ENCODE measurements at places on chromosomes 12 and 14.

GRCh38 chr14:33800735-33801163, 150.1 kb downstream of the EGLN3 start:
- DNase-seq, result no peak

DNA sequence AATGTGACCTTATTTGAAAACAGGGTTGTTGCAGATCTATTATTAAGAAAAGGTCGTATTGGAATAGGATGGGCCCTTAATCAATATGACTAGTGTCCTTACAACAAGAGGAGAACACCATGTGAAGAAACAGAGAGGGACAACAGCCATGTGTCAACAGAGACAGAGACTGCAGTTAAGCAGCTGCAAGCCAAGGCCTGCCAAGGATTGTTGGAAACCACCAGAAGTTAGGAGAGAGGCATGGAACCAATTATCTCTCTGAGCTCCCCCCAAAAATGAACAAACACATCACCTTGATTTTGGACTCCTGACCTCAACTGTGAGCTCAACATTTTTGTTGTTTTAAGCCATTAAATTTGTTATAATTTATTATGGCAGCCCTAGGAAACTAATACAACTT, 214.6 kb upstream of the PRKD1 start:
- no peak for DNase-seq

DNA sequence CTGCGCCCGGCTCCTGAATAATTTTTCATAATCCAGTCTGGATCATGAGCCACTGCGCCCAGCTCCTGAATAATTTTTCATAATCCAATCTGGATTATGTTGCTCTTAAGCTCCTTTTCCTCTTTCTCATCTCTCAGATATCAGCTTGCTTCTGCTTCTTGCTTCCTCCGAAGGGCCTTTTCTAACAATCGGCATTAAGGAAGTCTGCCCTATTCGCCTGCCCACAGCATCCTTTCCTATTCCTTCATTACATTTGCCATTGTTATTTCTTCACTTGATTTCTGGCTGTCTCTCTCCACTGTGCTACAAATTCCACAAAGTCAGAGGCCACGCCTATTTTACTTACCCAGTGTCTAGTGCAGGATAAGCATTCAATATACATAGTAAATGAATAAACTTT, 83.5 kb downstream of the TTC7B start:
- no peak for DNase-seq

DNA sequence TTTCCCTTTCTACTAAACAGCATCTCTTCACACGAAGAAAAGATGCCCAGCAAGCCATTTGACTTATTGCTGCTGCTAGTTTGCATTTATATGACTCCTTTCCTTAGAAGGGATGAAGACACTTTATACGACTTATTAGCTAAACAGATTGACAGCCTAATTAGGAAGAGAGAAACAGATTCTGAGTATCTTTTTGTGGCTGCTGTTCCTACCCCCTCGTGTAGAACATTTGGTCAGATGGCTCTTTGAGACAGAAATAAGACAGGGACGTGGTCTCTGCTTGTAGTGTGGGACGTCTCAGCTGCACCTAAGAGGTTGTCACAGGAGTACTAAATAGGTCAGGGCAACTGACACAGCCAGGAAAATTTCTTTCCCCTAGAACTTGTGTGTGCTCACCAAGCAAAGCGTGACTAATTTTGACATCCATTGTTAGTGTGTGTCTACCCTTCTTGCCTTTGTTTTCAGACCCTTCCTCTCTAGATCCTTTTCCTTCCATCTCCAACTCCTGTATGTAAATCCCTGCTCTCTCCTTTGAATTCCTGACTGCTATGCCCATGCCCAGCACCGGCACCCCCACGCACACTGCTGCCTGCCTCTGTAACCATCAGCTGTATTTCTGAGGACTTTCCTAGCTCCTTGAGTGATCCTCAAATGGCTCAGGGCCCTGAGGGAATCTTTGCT, 83.2 kb downstream of the DAD1 start:
- DNase-seq, result no peak

- no peak for DNase-seq
Measured at GRCh38 chr12:1840981-1841425, 20.6 kb downstream of the LRTM2 start.

GRCh38 chr14:75042035-75042434, 9.2 kb downstream of the MLH3 start:
- DNase-seq, result no peak

DNA sequence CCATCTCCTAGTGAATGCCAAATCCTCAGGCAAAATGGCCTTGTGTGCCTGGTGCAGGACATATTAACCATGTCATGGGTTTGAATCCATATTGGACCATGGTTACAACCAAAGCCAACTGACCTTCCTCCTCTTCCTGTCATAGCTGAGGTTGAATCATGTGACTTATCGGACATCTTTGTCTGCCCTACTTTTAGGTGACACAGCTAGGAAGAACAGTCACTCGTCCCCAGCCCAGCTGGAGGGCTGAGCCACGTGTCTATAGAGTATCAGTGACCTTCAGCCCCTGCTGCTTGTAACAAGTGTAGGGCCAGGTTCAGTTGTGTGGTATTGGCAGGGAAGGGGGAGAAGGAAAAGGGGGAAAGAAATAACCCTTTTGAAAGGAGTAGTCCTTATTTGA, 225.2 kb downstream of the KTN1 start:
- no peak for DNase-seq

GRCh38 chr14:23384364-23385080, 7.7 kb downstream of the CMTM5 start:
- DNase-seq, result no peak

DNA sequence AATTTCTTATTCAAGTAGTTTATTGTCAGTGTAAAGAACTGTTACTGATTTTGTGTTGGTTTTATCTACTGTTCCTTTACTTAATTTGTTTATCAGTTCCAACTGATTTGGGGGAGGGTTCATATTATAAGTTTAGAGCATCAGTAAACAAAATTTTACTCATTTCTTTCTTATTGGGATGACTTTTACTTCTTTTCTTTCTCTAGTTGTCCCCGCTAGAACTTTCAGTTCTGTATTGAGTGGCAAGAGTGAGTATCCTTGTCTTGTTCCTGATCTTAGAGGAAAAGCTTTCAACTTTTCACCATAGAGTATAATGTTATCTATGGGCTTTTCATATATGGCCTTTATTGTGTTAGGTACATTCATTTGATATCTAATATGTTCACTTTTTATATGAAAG, 584.1 kb downstream of the LRFN5 start:
- no peak for DNase-seq

- no peak for DNase-seq
Measured at GRCh38 chr12:82517027-82517426, 158.7 kb downstream of the METTL25 start.

DNA sequence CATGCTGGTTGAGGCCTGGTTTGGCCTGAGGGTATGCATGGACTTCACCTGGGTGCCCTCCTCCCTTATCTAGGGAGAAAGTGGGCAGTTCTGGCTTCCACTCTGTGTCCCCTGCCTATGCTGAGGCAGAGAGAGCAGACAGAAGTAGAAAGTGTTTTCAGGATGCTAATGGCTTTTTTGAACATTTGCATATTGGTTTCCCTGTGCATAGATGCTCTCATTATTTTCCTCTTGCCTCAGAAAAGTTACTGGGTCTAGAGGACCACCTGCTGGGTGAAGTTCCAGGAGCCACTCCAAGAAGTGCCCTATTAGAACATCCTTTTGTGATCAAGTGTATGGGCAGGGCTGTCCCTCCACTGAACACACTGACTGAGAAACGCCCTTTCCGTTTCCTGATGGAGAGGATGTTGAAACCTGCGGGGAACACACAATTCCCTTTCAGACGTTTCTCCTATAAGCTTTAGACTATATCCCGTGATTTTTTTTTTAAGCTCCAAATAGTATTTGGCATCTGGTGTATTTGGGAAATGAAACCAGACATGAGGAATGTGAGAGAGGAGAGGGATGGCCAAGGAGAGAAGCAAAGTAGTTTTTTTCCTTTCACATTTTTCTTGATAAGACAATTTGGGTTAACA, 66.6 kb downstream of the DAAM1 start:
- DNase-seq, result no peak

GRCh38 chr12:89059721-89060541, 292.4 kb downstream of the DUSP6 start:
- no peak for DNase-seq

GRCh38 chr12:121444842-121445202, 44.9 kb downstream of the RNF34 start:
- DNase-seq, result no peak

DNA sequence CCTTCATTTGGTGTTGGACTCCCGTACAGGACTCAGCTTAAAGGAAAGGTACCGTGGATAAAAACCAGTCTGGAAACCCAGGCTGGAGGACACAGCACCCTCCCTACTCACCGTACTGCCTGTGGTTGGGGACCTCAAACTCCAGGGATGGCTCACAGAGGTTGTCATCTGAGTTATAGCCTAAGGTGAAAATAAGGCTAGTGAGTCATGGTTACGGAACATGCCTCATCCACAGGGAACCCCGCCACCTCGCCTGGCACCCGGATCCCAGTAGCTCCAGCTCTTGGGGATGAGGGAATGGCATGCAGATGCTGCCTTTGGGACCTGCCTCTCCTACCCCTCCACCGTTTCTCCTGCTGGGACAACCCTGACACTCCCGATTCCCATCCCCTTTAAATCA, 36.8 kb upstream of the GPR68 start:
- DNase-seq, result no peak

GRCh38 chr12:115437061-115437567, 753.1 kb upstream of the TBX3 start:
- DNase-seq, result no peak

GRCh38 chr12:6764011-6764828, 1.9 kb upstream of the PTMS start:
- no peak for DNase-seq

DNA sequence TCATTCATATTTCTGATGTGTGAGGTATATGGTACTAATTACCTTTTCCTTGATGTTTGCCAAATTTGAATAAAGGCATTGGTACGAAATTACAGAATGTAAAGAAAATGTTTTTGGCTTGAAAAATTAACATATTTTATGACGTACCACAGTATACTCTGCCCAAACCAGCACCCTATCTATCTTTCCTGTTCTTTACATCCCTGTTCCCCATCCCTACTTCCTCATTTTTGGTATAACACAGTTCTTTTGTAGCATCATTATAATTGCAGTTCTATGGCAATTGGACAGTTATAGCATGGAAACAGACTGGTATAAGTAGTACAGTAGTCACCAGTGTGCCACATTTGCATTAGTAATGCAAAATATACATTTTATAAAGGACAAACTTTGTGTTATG, 7.0 kb upstream of the CCT2 start:
- no peak for DNase-seq

GRCh38 chr12:116263844-116264243, 13.6 kb downstream of the MED13L start:
- no peak for DNase-seq

DNA sequence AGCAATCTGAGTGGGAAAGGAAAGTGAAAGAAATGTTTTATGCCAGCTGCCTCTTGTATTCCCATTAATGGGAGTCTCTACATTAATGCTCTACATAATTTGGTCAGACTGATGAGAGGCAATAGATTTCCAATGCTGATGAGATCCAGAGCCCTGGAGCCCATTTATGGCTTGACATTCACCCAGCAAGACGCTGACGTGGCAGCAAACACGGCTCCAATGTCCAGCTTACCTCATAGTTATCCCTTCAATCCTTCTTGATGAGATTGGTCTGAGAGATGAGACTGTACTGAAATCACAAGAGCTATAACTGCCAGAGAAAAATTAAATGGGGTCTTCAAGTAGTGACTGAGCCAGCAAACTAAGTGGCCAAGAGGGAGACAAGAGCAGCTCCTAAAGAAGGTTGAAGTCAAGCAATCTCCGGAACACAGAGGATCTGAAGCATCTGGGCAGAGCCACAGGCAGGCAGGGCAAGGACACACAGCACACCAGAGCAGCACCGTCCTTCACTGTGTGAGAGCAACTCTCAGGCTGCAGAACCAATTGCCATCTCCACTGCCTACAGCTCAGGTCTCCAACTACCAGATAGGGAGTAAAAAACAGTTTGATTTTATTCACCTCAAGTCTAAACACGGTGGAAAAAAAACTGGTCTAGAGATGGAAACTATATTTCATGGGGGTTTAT, 7.3 kb upstream of the MYO1A start:
- no peak for DNase-seq

- DNase-seq, result no peak
Measured at GRCh38 chr14:28102814-28103213, 663.8 kb upstream of the FOXG1 start.

DNA sequence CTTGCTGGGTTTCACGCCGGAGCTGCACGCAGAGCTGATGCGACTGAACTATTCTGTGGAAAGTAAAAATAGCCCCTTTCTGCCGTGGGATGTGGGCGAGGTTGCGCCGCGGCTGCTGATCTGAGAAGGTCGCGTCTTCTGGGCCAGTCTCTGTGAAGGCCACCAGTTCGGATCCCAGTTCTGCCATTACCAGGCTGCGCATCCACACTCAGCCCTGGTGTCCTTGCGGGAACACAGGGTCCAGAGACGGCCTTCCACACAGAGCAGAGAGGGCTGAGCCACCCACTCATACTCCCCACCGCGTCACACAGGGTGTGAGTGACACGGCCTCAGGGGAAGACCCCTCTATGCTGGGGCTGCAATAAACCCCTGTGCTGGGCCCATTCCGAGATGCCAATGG, 13.9 kb downstream of the GALNT9 start:
- DNase-seq, result no peak

- DNase-seq, result no peak
Measured at GRCh38 chr12:58425481-58426392, 484.4 kb downstream of the ATP23 start.

Data from activated CD4-positive, alpha-beta T cell treated with anti-CD3 and anti-CD28 coated beads for 1 hour (primary cell).